Caco-2 (cell line): ENCODE measurements at places on chromosomes 2 and 18.

DNA sequence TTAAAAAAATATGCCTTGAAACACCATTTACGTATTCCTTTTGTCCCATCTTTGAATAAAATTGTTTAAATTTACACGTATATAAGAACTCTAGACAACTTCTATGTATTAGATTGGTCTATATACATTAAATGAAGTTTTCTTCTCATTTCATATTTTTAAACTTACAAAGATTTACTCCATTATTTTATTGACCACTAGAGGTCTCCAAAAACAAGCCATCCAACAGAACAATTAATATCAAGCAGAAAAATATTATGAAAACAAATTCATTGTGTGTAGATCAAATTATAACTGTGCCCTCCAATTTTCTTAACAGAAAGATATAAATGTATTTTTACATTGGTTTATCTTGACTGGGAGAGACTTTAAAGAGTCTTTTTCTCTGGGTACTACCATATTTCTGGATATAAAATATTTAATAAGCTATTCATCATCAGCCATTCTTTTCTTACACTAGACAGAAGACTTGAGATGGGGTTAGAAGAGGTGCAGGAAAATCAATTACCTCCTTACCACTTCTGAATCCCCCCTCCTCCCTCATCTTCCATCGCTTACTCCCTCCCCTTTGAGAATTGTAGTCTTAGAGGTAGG is 66.5 kb downstream of the DPP4 start:
- no peak for DNase-seq

- DNase-seq = no peak
These were observed 118.8 kb upstream of the LHCGR start for GRCh38 chr2:48874282-48874681.

- no peak for DNase-seq
These were observed 564.4 kb downstream of the ZEB2 start for GRCh38 chr2:143955401-143956065.

DNA sequence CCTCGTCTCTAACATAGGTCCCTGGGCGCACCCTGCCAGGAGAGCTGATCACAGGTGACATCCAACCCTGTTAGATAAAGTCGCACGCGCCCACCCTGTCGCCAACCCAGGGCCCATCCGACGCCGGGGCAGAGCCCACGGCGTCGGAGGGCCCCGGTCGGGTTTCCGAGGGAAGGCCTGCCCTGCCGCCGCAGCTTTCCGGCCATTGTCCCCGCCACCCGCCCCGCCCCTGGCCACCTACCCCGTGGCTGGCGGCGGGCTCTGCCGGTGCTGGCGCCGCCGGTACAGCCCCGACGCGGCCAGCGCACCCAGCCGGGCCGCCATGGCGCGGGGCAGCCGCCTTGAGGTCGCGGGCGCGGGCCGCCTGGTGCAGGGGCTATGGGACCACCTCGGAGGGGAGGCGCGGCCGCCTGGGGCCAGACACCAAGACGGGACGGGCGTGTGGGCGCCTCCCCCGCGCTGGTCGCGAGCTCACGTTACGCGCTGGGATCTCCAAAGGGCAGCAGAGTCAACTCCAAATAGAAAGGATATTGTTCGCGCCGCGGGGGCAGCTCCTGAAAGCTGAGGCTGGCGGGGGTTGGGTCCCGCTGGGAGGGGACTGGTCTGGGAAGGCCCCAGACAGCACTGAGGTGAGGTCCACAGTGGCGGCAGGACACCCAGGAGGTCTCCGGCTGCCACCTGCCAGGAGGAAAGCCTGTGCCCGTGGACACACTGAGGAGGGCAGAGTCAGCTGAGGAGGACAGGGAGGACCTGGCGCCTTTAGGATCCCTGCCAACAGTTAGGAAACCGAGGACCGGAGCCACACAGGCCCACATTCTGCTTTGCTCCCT is 11.1 kb downstream of the LIMS2 start:
- no peak for DNase-seq

GRCh38 chr2:216114382-216114713 is 5.2 kb downstream of the XRCC5 start:
- DNase-seq = peak; percentile 91

DNA sequence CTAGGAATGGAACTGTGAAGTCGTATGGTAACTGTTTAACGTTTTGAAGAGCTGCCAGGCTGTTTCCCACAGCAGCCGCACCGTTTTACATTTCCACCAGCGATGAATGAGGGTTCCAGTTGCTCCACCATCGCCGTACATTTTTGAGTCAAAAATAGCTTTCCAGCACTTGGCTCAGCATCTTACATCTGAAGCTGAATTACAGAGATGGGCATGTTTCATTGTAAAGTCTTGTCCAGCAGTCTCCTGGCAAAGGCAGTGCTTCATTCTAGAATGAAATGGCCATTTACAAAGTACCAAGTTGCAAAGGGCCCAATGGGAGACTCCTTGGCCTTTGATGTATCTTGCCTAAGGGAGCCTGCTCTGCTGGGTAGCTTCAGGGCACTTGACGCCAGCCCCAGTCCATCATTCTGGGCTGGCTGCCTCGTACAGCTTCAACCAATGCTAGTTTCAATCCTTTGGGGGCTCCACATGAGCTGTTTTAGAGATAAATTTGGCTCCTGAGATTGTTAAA is 45.1 kb downstream of the ATIC start:
- no peak for DNase-seq

DNA sequence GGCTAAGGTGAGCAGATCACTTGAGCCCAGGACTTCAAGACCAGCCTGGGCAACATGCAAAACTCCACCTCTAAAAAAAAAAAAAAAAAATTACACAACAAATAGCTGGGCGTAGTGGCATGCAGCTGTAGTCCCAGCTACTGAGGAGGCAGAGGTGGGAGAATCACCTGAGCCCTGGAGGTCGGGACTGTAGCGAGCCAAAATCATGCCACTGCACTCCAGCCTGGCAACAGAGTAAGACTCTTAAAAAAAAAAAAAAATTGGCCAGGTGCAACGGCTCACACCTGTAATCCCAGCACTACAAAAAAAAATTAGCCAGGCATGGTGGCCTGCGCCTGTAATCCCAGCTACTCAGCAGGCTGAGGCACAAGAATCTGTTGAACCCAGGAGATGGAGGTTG is 7.3 kb downstream of the STARD7 start:
- DNase-seq = no peak

GRCh38 chr18:42069036-42069435 is 114.0 kb downstream of the PIK3C3 start:
- no peak for DNase-seq

- DNase-seq = no peak
These were observed 93.8 kb downstream of the ICOS start for GRCh38 chr2:204030322-204030721.

- no peak for DNase-seq
These were observed 33.8 kb upstream of the DNAJC10 start for GRCh38 chr2:182682210-182682609.

- DNase-seq = no peak
These were observed 95.0 kb downstream of the TNFRSF11A start for GRCh38 chr18:62420151-62420512.

- DNase-seq = no peak
These were observed 13.7 kb upstream of the ECEL1 start for GRCh38 chr2:232501331-232501771.

- DNase-seq = no peak
These were observed 209.6 kb upstream of the SLC39A10 start for GRCh38 chr2:195447323-195447975.
